ENCODE measurements at places on chromosomes 2 and 18.

GRCh38 chr2:1132328-1132969 lies 181.8 kb downstream of the SNTG2 start:
- DNase-seq: no peak

DNA sequence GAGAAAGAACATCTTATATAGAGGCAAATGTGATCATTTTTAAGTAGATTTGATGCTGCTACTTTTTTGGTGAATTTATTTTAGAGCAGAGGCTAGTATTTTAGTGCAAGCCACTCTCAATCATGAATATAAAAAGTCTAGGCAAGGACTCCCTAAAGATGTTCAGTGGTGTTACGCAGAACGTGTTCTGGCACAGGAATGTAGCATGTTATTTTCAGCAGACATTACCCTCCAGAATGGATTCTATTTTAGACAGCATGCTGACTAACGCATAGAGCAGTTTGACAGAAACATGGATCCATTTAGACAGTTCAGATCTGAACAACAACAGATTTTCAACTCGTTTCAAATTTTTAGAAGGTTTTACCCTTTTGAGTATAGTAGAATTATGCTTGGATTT lies 54.1 kb downstream of the DSC3 start:
- no peak for DNase-seq

- DNase-seq: no peak
Observed at GRCh38 chr2:172098650-172099471, 3.8 kb downstream of the DLX2 start.

GRCh38 chr2:235925250-235925919 lies 242.8 kb downstream of the GBX2 start:
- DNase-seq: no peak

DNA sequence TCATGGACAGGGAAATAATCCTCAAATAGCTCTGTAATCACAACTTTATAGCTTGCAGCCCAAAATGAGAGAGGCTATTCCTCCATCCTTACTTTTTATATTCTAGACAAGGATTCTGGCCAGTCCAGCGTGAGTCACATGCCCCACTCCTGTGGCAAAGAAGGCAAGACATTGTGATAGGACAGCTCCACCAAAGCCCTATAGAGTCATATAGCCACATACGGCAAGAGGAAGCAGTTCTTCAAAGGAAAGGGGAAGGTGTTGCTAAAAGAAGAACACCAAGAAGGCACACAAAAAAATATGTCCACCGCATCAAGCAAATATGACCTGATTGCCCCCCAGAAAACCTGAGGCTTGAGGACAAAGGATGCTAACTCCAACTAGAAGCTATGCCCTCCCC lies 3.4 kb upstream of the GFPT1 start:
- no peak for DNase-seq

- no peak for DNase-seq
Observed at GRCh38 chr2:3628241-3628679, 29.7 kb upstream of the ALLC start.

DNA sequence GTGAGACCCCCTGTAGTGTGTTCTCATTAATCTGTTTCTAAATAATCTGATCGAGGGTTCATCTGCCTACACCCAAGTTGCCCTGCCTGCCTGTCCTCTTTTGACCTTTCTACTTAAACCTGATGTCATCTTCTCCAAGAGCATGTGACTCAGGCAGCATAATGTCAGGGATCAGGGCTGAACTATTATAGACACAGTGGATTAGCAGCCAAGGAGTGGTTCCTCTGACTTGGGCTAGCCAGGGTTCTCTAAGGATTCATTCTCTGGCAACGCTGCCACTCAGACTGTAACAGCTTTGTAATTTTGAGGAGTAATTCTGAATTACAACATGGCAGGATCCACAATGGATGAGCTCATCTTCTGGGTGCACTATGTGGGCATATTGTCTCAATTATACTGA lies 124.0 kb downstream of the MDH1 start:
- DNase-seq: no peak

DNA sequence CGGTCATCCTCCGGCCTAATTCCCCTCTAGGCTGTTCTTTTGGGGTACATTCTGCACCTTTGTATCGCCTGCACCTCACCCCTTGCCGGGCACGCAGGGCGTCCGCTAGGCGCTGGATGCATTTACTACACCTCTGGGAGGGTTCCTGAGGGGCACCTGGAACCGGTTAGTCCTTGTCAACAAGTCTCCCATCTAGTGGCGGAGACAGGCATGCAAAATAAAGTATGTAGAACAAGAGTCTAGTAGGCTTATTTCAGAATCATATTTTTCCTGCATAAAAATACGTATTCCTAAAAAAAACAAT lies 705 bp upstream of the TEX261 start:
- DNase-seq: no peak

GRCh38 chr2:234958311-234958710 lies 6.5 kb downstream of the SH3BP4 start:
- DNase-seq: no peak

DNA sequence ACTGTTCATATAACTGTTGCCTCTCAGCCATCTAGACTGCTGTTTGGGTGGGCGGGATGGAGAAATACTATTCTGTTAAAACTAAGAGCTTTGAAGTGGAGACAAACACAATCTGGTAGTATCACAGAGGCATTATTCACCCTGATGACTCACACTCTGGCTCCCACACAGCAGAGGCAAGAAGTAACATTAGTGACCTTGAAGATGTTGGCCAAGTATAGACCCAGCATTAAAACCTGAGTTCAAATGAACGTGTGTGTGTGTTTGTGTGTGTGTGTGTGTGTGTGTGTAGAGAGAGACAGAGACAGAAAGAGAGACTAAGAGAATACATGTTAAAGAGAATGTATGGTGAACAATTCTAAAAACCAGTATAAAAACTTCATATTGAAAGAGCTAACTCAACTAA lies 22.5 kb upstream of the ACVR1 start:
- peak; percentile 12 for DNase-seq

- DNase-seq: no peak
Observed at GRCh38 chr2:22076454-22076853, 952.7 kb downstream of the TDRD15 start.

GRCh38 chr2:238988105-238988504 lies 140.2 kb downstream of the TWIST2 start:
- DNase-seq: no peak

DNA sequence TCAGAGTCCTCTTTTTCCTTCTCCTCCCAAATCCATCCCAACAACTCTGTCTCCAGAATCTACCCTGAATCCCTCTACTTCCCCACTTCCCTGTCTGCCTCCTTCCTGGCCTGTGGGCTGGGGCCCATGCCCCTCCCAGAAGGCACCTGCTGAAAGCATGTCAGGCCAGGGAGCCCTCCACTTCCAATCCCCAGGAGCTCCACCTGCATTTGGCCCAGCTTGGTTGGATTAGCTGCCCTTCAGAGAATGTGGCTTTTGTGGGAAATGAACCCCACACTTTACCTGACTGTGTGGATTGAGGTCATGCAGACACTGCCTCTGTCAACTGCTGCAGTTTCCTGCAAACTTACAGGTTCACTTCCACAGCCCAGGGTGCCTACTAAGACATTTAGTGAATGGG lies 58.5 kb downstream of the ACOXL start:
- DNase-seq: no peak

- DNase-seq: no peak
Observed at GRCh38 chr2:153408710-153409385, 69.7 kb downstream of the RPRM start.

GRCh38 chr2:51013079-51013932 lies 18.6 kb downstream of the NRXN1 start:
- no peak for DNase-seq

- no peak for DNase-seq
Observed at GRCh38 chr2:235026649-235027557, 75.1 kb downstream of the SH3BP4 start.

DNA sequence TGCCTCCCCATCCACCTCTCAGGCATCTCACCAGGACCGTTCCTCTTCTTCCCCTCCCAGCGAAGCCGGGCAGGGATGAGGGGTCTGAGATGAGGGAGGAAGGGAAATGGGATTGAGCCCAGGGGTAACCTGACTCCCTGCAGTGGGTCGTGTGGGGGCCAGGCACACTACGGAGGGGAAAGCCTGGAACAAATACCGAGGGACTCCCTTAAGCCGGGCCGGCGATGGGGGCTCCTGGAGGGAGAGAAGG lies 250 bp upstream of the SPEG start:
- DNase-seq: no peak

GRCh38 chr18:78984941-78985784 lies 5.5 kb downstream of the SALL3 start:
- DNase-seq: no peak

- DNase-seq: no peak
Observed at GRCh38 chr2:129879614-129880180, 99.8 kb upstream of the RAB6C start.

GRCh38 chr18:49285627-49286026 lies 174.8 kb downstream of the DYM start:
- DNase-seq: no peak

DNA sequence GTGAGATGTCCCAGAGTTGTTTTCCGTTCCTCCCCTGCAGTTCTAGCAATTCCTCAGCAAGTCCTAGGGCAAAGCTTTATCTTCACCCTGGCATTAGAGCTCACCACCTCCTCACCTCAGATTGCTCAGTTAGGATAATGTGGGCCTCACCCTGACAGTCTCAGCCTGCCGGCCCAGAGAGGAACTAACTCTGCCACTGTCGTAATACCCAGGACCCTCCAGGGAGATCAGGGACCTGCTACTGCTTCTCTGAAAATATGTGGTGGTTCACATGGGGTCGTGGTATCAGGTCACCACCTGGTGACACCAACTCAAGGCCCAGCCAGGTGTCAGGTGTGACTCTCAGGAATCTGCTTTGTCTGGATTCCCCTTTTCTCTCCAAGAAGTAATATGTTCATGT lies 120.7 kb downstream of the FEZ2 start:
- DNase-seq: no peak

DNA sequence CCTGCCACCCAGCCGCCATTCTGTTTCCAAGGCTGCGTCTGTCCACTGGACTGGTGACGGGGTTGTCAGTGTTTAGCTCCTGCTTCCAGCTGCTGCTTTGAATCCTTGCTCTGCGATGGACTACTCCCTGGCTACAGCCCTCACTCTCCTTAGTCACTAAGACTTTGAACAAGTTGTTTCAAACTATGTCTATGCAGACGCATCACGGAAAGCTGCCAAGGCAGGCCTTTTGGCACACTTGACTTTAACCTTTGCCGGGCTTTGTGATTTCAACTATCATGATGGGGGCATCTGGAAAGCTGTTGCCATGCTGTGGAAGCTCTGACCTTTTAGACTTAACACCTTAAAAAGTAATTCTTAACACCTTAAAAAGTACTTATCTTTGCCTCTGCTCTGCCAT lies 54.4 kb downstream of the PDE11A start:
- DNase-seq: no peak

DNA sequence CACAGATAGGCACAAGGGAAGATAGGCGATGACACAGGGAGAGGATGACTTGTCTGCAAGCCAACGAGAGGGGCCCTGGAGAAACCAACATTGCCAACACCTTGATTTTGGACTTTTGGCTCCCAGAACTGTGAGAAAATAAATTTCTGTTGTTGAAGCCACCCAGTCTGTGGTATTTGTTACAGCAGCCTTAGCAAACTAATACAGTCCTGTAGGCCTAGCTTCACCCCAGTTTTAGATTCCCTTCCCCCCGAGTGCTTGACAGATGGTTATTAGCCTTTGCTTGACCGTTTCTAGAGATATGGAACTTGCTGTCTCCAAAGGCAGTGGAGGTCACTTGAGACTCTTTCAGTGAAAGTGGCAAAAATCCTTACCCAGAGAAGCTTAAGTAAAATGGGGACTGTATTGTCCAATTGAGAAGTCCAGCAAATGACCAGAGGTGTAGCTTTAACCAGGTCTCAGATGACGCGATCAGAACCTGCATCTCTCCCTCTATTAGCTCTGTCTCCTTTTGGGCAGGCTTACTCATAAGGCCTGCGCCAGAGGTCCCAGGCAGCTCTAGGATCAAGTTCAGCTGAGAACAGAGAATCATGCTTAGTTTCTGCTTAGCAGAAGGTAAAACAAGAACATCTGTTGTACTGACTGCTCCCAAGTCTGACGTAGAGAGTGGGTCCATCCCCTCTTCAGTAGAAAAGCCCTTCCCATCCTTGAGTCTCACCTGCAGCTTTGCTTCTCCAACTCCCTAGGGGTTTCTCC lies 50.4 kb downstream of the MFSD6 start:
- no peak for DNase-seq

DNA sequence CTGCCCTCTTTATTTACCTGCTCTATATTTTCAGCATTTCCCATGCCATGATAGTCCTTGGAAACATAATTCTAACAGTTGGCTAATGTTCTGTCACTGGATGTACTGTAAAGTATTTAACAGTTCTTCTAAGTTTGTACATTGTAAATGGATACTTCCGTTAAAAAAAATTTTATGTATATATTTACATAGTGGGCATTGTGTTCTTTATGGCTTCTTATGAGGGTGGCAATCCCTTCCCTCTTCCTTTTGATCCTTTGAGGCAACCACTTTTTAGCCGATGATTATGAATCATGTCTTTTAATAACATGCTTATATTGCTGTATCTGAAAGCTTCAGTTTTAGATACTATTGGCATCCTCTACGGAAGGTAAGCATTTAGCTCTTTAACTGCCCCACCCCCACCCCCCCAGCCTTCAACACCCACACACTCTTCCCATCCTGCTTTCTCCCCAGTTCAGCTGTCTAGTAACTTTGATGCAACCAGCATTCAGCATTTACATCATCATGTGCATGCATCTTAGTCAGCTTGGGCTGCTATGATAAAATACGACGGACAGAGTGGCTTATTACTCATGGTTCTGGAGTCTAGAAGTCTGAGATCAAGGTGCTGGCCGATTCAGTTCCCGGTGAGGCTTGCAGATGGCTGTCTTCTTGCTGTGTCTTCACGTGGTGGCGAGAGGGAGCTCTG lies 21.0 kb upstream of the EDAR start:
- DNase-seq: no peak

GRCh38 chr2:156532989-156533388 lies 96.8 kb downstream of the GPD2 start:
- DNase-seq: no peak

DNA sequence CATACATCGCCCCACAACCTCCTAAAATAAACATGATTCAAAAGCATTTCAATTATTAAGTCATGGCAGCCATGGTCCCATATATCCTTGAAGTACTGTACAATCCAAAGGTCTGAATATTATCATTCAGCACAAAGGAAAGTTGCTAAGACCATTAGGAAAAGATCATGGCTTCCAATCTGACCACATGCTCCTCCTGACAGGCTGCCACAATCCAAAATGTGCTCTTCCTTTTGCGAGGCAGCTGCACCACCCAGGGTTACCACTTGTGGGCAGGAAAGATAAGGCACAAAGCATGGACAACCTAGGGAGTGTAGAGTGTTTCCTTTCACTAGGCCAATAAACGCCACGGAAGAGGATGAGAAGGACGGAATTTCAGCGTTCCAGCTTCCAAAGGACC lies 5.4 kb downstream of the BOLA3 start:
- DNase-seq: no peak

- no peak for DNase-seq
Observed at GRCh38 chr18:26710470-26711096, 154.9 kb downstream of the AQP4 start.

- DNase-seq: no peak
Observed at GRCh38 chr18:43774497-43774896, 497.2 kb upstream of the SYT4 start.

All from stimulated activated CD4-positive, alpha-beta T cell treated with anti-CD3 and anti-CD28 coated beads, Interleukin-15, amount 100 ng/mL, for 1 hour (primary cell).